GM03348 (cell line): ENCODE measurements at places on chromosomes 2 and 18.

DNA sequence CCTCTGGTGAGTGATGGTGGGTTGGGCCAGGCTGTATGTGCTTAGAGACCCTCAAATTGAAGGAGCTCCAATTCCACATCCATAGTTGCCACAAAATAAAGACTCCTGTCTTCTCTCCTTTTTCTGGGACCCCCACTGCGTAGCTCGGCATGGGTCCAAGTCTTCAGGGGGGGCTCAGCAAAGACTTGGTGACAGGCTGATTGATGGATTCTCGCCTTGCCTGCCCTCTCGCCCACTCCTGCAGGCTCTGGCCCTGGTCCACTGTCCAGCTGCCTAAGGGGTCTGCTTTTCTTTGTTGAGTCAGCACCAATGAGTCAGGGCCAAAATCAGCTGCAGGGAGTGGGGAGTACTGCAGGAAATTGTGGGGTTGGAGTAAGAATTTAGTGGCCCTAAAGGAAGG lies 21.5 kb downstream of the RPL37A start:
- no peak for DNase-seq

DNA sequence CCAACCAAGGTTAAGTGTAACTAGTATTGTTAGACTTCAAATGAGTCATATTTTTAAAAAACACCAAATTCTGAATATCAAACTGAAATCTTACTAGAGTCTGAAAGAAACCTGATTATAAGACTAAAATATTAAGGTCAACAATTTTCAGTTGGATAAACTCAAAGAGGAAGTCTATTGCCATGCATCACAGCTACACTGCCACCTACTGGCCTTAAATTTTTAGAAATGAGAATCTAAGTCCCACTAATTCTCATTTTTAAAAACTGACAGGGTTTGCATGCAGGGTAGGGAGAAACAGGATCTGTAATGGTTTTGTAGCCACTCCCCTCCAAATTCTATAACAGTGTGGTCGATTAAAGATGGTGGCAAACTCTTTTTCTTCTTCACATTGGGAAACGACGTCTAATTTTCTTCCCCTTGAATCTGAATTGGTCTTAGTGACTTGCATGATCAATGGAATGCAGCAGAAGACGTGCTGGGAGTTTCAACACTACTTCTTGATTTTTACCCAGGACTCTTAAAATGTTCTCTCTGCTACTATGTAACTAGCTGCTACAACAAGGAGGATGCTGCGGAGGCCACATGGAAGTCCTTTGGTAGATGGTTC lies 176.1 kb upstream of the SESTD1 start:
- peak; percentile 21 for DNase-seq

DNA sequence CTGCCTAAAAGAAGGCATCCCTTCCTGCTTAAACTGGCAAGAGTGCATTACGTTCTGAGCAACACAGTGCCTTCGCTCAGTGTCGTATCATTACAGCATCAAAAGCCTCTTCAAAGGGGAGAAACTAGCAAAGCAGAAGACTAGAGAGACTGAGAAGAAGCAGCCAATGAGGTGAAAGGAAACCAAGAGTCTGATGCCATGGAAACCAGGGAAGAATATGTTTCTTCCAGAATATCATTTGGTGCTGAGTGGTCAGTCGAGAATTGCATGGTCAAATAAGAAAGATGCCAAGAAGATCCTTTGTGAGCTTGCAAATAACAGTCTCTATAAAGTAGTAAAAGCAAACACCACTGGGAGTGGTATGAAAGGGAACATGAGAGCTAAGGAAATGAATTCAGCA lies 312.1 kb upstream of the CHST9 start:
- DNase-seq = no peak

- DNase-seq = no peak
Measured at GRCh38 chr2:64233376-64233922, 89.2 kb upstream of the PELI1 start.

- DNase-seq = no peak
Measured at GRCh38 chr18:6363216-6363615, 51.5 kb downstream of the L3MBTL4 start.

GRCh38 chr2:17231394-17231965 lies 286.8 kb downstream of the RAD51AP2 start:
- no peak for DNase-seq
